ENCODE measurements at places on chromosomes 4 and X.

GRCh38 chr4:112266823-112267222 lies 18.9 kb downstream of the TIFA start:
- DNase-seq = no peak

DNA sequence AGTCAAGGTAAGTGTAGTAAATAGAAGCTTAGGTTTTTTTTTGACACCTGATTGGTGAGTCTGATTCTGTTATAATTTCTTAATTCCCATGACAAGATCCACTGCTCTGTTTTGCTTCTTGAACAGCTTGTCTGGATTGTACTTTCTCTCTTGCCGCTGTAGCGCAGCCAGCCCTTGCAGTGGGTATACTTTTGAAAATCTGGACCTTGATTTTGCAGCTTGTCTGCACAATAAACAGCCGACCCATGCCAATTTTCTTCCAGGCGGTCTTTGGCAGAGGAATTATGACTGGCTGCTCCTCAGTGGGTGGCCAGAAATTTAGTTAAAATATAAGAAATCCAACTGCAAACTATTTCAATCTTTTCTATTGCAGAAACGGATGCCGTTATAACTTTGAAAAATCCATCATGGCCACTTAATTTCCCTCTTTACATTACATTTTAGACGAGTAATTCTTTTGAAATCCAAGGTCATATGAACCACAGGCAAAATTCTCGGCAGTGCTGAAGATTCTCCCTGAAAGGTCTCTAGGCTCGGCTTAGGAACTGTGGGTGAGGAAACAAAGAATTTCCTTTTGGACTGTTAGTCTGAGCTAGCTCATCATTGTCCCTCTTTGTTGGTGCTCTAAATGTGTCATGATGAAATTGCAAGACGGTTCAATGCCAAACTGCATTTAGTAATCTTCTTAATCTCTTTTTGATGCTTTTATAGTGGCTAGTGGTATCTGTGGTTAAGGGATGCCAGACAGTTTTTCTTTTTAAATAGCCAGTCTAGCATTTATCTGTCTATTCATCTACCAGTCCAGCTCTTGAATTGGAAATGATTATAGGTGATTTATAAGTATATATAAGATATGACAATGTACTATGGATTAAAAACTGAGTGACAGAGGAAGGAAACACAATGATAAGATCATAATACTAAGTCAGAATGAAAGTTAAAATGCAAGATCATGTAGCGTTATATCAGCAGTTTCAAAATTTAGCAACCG lies 31.5 kb upstream of the PTTG2 start:
- no peak for DNase-seq

GRCh38 chrX:23732704-23733103 lies 10.4 kb downstream of the ACOT9 start:
- no peak for DNase-seq

- no peak for DNase-seq
These were observed 7.3 kb downstream of the NAP1L5 start for GRCh38 chr4:88690355-88690754.

DNA sequence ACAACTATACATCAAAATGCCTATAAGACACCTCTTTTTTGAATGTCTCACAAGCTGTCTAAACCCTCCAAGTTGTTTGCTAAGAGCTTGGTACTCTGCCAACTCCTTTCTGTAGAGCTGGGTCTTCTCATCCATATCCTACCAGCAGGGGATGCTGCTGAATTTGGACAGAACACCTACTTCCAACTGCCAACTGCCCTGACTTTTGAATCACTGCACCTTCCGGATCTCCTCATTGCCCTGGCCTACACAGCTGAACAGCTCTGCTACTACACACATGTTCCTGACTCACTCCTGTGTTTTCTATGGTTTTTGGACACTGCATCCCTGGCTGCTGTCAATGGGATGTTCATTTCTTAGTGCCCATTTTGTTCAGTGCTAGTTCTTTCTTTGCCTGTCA lies 18.7 kb downstream of the FAM184B start:
- DNase-seq = no peak

GRCh38 chrX:13250826-13251580 lies 68.8 kb downstream of the ATXN3L start:
- DNase-seq = no peak

DNA sequence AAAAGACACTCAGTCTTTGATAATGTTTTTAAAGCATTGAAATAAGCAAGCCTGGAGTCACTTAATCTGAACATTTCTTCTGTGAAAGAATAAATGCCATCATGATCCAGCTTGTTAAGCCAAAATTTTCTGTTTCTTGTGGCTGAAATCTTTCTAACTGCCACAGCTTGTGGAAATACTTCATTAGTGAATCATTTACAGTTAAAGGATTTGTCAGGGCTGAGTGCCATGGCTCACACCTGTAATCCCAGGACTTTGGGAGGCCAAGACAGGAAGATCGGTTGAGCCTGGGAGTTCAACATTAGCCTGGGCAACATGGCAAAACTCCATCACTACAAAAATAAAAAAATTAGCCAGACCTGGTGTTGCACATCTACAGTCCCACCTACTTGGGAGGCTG lies 93.3 kb upstream of the PDE5A start:
- no peak for DNase-seq

DNA sequence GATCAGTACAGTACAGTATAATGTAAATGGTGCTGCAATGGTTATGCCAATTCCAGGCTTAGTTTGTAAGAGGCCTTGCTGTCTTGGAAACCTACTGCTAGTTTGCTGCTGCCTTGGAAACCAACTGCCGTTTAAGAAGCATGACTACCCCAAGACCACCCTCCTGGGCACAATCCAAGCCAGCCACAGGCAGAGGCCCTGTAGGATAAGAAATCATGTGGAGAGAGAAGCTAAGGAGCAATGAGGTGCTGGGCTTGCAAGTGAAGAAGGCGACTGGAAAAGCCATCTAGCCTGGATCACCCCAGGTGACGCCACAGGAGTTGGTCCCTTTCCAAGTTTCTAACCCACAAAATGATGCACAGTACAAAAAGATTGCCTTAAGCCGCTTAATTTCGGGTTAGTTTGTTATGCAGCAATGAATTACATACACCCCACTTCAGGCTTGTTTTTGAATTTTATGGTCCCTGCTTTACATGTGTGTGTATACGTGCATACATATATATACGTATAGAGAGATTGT lies 16.9 kb downstream of the ZFP42 start:
- no peak for DNase-seq

GRCh38 chrX:1178580-1179057 lies 33.8 kb downstream of the CRLF2 start:
- DNase-seq = no peak

GRCh38 chr4:26647523-26648224 lies 63.8 kb downstream of the TBC1D19 start:
- DNase-seq = no peak

Data from activated effector memory CD4-positive, alpha-beta T cell treated with anti-CD3 and anti-CD28 coated beads, Interleukin-2, amount 50 U/mL, for 16 hours (primary cell).